ENCODE measurements at places on chromosomes 2 and 18.
A peak's percentile ranks its signal among the peaks of the same experiment; 100 is the strongest.

DNA sequence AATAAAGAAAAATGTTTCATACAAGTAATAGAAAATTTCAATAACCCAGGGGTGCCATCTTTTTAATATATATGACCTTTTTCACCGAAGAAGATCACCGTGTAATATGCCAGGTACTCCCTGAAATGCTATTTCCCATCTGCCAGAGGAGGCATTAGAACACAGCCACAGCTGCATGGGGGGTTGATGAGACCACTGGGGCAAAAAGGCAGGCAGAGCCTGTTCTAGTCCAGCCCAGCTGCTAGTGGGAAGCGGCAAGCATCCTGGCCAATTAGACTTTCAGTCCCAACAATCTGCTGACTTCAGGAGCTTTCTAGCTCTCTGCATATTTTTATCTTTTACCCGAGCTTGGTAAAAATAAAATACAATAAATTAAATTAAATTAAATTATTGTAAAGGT is 362.6 kb downstream of the RIT2 start:
- no peak for DNase-seq

- DNase-seq = no peak
Observed at GRCh38 chr2:101737478-101738255, 40.2 kb downstream of the MAP4K4 start.

GRCh38 chr2:10332402-10333246 is 29.9 kb downstream of the HPCAL1 start:
- peak; percentile 23 for DNase-seq

DNA sequence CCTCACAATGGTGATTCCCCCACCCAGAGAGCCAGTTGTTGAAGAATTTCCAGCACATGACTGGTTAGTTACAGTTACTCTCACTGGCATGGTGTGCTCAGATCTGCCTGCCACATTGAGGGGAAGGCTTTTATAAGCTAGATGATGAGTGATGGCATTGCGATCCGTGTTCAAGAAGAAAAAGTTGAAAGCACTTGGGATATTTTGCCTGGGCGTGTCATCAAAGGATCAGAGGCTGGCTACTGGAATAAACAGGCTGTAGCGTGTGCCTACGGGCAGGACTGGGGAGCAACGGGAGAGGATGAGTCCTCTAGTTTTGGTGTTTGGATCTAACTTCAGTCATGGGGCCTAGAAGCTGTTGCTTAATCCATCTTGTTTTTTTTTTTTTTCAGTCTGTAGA is 175.0 kb downstream of the SETBP1 start:
- no peak for DNase-seq

DNA sequence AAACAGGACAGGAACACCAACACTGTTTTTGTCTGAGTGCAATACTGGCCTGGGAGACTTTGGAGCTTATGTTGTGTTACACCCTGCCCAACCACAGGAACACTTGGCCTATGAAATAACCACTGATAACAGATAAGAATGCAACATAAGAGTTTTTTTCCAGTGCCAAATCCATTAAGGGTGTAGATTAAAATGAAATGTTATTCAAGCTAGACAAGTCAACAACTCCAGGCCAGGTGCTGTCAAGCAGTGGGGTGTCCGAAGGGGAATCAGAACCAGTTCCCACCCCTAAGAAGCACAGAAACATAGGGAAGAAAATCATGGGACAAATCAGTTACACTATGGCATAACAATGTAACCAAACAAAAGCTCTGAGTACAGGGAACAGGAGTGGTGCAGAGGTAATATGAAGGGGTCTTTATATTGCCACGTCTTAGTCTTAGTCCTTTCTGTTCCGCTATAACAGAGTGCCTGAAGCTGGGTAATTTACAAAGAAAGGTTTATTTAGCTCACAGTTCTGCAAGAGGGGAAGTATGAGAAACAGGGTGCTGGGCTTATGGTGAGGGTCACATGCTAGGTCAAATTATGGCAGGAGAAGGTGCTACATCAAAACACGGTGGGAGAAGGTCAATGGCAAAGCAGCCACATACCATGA is 3.8 kb downstream of the AFG3L2 start:
- DNase-seq = no peak

DNA sequence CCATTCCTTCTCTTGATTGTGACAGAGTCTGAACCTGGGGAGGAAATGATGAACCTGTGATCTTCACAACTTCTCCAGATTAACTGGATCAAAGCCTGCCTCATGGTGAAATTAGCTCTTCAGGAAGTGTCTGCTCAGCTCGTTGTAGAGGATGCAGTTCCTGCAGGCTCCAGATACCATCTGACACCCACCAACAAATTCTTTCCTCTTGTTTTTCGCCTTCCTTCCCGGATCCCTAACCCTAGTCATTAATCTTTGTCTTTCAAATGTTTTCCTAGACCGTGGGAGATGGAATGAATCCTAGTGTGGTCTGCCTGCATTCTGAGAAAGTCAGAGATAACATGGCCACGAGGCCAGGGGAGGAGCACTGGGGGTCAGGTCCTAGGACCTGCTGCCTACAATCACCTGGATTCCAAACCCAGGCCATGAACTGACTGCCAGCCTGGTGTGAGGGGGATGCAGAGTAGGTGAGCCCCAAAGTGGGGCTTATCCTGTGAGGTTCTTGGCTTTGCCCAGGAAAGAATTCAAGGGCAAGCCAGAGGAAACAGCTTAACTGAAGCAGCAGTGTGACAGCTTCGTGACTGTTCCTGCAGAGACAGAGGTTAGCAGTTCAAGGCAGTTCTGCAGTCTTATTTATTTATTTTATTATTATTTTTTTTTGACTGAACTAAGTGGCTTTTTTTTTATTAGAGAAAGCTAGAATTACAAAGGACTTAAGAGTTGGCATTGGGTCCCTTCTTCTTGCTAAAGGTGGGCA is 67.8 kb downstream of the DIPK1C start:
- DNase-seq = no peak

DNA sequence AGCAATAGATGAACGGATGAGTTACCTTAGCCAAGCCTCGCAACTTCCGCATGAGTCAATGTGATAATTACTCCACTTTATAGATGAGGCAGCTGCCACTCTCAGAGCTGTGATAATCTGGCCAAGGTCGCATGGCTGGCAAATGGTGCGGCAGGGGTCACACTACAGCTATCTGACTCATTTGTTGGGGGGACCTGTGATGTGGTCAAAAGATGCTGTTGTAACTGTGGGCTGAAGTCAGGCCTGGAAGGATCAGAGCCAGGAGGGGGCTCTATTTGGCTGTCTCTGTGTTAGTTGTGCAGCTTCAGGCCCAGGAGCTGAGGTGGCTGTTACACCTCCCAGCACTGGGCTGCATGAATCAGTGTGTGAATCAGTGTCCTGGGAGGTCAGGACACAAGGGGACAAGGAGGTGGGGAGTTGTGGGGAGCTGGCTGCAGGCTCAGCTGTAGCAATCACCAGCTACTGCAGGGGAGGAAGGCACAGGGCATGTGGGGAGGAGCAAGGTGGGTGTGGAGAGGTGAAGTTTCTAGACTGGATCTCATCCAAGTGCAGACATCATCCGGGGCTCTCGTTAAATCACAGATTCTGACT is 33.1 kb downstream of the NGEF start:
- DNase-seq = no peak
